ENCODE measurements at places on chromosomes 16 and 17. TPM values are rescaled to one million over a fixed set of nuclear protein-coding genes. Genes with fewer than 3 reads are reported as not detected.

QRICH2 gene
- total RNA-seq, result 0.23 TPM

NPTX1 gene
- 0.67 TPM for total RNA-seq

KRTAP3-2 gene
- total RNA-seq, result not detected

RASL10B gene
- 2.3 TPM for total RNA-seq

Data from NCI-H460 (cell line).